Stimulated activated naive CD8-positive, alpha-beta T cell treated with anti-CD3 and anti-CD28 coated beads, Interleukin-15, Interleukin-2, amounts not matched to agents 100 U/mL and 50 U/mL, for 24 hours (primary cell): ENCODE measurements at places on chromosomes 16 and 17.

- DNase-seq, result no peak
Measured at GRCh38 chr17:58085039-58085715, 2.0 kb downstream of the DYNLL2 start.

DNA sequence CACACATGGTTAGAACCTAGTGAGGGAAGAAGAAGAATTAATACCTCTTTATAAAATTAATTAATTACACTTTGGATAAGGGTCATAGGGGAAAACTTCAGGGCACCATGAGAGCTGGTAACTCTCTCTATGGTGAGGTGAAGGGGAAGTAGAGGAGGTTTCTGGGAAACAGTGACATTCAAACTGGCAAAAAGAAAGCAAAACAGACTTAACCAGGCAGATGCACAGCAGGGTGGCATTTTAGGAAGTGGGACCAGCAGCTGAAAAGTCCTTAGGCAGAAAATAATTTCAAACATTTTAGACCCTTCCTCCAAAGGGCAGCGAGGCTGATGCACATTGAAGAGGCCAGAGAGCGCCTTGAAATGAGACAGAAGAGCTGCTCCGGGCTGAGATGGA, 157.8 kb downstream of the CDH13 start:
- DNase-seq, result no peak

DNA sequence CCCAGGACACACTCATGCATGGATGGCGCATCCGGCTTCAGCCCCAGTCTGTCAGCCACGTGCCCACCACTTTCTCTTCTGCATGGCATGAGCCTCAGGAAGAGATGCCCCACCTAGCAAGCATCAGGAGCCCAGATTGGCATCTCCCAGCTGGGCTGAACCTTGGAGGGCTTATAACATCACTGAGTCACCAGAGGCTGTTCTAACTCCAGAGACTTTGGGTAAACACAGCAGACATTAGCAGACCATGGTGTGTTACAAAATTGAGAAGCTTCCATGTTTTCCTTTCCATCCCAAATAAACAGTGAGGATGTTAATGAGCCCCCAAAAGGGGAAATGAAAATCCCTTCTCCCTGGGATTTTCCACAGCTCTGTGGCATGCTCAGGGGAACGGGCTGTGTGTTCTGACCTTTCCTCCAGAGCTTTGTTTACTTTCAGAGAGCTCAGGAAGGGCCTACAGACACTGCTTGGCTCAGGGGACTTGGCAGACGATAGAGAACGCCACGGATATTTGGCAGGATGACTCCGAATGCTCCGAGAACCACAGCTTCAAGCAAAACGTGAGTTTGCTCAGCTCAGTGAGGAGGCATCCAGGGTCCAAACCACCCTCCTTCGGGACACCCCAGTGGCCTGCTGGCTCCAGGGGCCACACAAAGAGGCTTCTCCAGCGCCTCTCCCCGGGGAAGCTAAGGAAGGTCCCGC, 16.5 kb downstream of the GLP2R start:
- no peak for DNase-seq

GRCh38 chr17:9837551-9838471, 12.1 kb downstream of the GLP2R start:
- DNase-seq, result no peak

DNA sequence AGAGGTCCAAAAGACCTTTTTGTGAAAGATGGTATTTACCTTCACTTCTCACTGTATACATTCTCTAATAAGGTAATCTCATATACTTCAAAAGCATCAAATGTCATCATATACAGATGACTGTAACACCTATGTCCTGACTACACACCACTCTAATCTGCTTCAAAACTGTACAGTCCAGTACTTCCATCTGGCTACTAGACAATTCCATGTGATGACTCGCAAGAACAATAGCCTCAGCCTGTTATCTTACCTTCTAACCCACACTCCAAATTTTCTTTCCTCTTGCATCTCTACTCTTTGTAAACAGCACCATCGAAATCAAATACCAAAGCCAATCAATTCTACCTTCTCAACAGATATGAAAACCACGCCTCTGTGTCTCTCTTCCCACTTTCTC, 24.1 kb downstream of the MYO1D start:
- no peak for DNase-seq

GRCh38 chr16:72878301-72879269, 169.3 kb downstream of the ZFHX3 start:
- DNase-seq, result no peak

GRCh38 chr17:12180644-12181261, 160.1 kb downstream of the MAP2K4 start:
- peak; percentile 15 for DNase-seq

DNA sequence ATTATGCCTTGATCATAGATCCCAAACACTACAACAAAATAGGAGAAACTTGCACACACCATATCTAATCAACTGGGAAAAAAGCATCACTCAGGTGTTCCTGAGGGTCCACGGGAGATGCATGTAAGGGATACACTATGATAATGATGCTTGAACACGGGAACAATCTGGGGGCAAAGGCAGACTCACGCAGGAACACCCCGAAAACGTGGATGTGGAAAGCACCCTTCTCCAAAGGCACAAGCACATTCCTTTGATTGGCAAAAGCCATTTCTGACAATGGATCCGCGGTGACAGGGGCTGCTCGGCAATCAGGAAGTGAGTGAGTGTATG, 1.3 kb downstream of the ZNF652 start:
- DNase-seq, result peak; percentile 48

GRCh38 chr16:47018223-47018891, 44.9 kb upstream of the DNAJA2 start:
- DNase-seq, result peak; percentile 36

- DNase-seq, result no peak
Measured at GRCh38 chr17:39126436-39126835, 25.0 kb downstream of the PLXDC1 start.

GRCh38 chr16:88366704-88367047, 16.1 kb upstream of the ZNF469 start:
- no peak for DNase-seq

- DNase-seq, result no peak
Measured at GRCh38 chr16:70700101-70701020, 14.5 kb upstream of the MTSS2 start.

DNA sequence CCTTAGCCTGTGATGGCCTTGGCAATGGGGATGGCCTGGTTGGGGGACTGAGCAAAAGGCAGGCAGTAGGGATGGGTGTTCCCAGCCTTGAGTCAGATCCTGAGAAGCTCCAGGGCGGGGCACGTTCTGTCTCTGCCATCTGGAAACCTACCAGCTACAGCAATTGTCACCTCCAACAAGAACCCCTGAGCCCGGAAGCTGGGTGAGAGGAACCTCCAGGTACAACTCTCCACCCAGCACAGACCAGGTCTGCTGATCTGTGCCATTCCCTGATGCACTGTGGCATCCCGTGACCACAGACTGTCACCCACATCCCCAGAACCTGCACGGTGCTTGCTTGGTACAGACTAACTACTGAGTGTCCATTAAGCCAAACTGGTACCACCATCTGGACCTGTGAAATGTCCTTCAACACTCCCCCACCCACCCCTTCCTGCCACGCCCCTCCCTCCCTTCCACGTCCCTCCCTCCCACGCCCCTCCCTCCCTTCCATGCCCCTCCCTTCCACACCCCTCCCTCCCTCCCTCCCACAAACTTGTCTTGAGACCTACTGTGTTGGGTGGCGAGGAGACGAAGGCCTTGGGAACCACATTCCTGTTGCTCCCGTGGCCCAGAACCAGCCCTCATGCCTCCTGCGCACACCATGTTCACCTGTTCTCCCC, 16.6 kb downstream of the MYO15B start:
- DNase-seq, result no peak

- no peak for DNase-seq
Measured at GRCh38 chr17:17433000-17433703, 43.6 kb upstream of the MED9 start.

DNA sequence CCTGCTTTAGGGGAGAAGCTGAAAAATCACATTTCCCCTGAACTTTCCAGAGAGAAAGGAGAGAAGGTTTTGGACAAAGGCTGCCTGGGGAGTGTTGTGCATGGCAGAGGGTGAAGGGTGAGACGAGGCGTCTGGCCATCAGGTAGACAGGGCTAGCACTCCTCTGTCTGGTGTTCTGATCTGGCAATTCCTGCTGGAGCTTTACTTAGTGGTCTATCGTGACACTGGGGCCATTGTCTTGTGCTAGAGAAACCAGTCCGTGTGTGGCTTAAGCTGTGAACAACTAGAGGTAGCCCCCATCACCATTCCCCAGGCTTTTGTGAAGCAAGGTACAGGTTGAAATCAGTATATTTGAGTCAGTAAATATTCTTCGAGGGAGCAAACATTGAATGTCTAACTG, 8.5 kb downstream of the RHBDL3 start:
- DNase-seq, result no peak

- no peak for DNase-seq
Measured at GRCh38 chr17:47830396-47831002, 842 bp downstream of the MRPL10 start.

- DNase-seq, result no peak
Measured at GRCh38 chr16:12398029-12398682, 405.5 kb downstream of the CPPED1 start.

DNA sequence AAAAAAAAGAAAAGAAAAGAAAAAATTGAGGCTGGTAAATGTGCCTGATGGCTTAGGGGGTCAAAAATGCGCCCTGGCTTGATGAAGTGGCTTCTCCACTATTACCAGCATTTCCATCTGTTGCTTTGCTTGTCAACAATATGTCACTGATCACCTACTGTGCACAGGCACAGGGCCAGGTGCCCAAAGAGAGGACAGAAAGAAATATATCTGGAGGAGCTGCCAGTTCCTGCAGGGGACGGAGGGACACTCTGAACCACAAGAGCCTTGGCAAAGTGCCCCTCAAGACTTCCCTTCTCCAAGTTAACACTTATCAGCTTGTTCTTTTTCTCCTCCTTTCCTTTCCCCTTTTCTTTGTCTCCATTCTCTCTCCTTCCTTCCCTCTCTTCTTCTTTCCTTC, 34.7 kb downstream of the GINS3 start:
- no peak for DNase-seq

GRCh38 chr17:40219594-40220338, 662 bp downstream of the WIPF2 start:
- peak; percentile 45 for DNase-seq

DNA sequence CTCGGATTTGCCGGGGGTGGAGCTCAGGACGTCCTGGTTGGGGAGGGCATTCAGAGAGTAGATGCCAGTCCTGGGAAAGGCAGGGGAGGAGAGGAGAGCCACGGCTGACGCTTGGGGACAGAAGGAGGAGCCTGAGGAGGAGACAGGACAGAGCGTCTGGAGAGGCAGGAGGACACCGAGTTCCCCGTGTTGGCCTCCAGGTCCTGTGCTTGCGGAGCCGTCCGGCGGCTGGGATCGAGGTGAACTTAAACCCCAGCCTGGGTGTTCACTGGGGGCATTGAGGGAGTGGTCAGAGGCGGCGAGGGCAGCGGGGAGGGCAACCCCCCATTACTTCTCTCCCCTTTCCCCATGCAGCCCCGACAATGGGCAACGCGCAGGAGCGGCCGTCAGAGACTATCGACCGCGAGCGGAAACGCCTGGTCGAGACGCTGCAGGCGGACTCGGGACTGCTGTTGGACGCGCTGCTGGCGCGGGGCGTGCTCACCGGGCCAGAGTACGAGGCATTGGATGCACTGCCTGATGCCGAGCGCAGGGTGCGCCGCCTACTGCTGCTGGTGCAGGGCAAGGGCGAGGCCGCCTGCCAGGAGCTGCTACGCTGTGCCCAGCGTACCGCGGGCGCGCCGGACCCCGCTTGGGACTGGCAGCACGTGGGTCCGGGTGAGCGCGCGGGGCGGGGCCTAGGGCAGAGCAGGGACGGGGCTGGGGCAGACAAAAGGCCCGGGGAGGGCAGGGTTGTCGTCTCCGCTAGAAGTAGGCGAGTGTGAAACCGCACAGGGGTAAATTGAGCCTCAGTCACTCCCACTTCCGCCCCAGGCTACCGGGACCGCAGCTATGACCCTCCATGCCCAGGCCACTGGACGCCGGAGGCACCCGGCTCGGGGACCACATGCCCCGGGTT, 3.7 kb downstream of the NOL3 start:
- DNase-seq, result peak; percentile 73

- no peak for DNase-seq
Measured at GRCh38 chr16:79265701-79266100, 334.8 kb downstream of the MAF start.

DNA sequence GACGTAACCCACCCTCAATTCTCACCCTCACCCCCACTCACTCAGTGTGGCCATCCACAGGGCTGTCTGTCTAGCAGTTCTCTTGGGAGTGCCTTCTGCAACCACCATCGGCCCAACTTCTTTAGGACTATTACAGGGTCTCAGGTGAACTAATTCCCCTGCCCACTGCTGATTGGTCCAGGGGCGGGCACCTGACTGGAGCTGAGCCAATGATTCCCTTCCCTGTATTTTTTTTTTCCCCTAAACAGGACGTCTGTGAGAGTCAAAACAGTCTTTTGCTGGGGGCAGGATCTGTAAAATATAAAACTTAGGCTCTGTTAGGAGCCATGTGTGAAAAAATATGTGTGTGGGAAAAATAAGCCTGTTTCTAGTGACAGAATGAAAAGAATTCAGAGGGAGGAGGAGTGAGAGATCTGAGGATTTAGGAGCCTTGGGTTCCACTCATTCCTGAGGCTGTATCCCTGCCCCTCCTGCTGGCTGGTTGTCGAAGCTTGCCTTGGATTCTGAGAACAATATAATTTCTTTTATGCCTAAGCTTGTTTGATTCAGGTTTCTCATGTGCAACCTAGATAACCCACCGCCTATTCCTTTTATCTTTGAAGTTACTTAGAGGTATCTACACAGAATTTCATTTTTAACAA, 115.0 kb downstream of the SPACA3 start:
- no peak for DNase-seq

DNA sequence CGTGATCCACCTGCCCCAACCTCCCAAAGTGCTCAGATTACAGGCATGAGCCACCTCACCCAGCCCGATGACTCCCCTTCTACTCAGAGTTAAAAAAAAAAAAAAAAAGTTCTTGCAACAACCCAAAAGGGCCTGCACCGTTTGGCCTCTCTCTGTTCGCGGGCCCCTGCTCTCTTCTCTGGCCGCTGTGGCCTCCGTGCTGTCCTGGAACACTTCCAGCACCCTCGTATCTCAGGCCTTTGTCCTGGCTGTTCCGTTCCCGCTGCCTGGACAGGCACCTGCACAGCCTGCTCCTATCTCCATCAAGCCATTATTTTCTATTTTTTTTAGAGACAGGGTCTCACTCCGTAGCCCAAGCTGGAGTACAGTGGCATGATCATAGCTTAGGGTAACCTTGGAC, 10.8 kb downstream of the MYO1C start:
- DNase-seq, result no peak

- DNase-seq, result peak; percentile 10
Measured at GRCh38 chr16:81266680-81267095, 28.2 kb downstream of the BCO1 start.
